HuH-7 (cell line): ENCODE measurements at places on chromosomes 2 and 18.

GRCh38 chr18:78726326-78727056, 253.1 kb upstream of the SALL3 start:
- no peak for DNase-seq

GRCh38 chr2:96407919-96408550, 72.5 kb downstream of the NCAPH start:
- no peak for DNase-seq

GRCh38 chr2:169361706-169362117, 622 bp downstream of the LRP2 start:
- DNase-seq: peak; percentile 75

DNA sequence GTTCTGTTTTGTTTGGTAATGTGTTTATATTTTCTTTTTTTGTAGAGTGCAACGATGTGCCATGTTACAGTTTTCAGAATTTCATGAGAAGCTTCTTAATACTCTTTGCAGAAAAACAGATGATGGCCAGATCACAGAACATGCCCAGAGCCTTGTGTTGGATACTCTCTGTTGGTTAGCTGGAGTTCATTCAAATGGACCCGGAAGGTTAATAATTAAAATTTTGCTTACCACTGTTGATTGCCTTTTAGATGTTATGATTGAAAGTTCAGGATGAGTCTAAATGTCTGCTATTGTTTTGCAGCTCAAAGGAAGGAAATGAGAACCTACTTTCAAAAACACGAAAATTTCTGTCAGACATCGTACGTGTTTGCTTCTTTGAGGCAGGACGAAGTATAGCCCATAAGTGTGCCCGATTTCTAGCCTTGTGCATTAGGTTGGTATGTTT, 85.2 kb downstream of the BIRC6 start:
- DNase-seq: no peak

DNA sequence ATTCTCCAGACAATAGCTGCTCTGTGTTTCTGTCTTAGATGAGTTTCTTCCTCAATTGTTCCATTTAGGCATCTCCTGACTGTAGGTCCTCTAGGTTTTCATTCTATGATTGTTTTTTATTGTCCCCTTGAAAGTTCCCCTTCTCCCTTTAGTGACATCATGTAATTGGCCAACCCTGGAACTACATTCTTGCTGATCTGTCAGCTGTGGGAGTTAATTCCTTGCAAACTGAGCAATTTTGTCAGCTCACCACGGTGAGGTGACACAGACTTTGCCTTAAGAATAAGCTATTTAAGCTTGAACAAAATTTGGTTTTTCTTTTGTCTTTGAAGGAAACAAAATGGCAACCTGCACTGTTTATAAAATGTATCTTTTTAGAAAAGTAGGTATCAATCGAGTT, 95.9 kb downstream of the TXNL1 start:
- no peak for DNase-seq

DNA sequence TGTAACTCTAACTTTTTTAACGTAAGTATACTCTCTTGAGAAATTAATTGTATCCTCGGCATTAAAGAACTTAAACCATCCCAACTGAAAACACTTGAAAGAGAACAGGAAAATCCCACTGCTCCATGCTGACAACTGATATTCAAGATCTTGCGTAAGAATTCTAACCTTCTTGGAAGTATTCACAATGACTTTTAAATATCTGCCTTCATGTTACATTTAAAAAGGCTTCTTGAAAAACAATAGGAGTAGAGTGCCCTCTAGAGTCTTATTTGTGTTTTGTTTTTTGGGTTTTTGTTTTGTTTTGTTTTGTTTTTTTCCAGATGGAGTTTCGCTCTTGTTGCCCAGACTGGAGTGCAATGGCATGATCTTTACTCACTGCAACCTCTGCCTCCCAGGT, 65.4 kb upstream of the DNAJC10 start:
- DNase-seq: no peak

- no peak for DNase-seq
These were observed 864.0 kb upstream of the ZEB2 start for GRCh38 chr2:145383961-145384360.

GRCh38 chr2:190860985-190861680, 19.5 kb upstream of the GLS start:
- no peak for DNase-seq

- DNase-seq: no peak
These were observed 39.4 kb downstream of the COBLL1 start for GRCh38 chr2:164802095-164802707.

- DNase-seq: no peak
These were observed 62.7 kb upstream of the LYPD1 start for GRCh38 chr2:132732694-132733093.

- DNase-seq: no peak
These were observed 447.0 kb upstream of the TCF4 start for GRCh38 chr18:56034949-56035348.

- DNase-seq: peak; percentile 74
These were observed 1.2 kb upstream of the NPAS2 start for GRCh38 chr2:100818606-100819369.

- DNase-seq: no peak
These were observed 275 bp downstream of the HOXD8 start for GRCh38 chr2:176129813-176130146.

DNA sequence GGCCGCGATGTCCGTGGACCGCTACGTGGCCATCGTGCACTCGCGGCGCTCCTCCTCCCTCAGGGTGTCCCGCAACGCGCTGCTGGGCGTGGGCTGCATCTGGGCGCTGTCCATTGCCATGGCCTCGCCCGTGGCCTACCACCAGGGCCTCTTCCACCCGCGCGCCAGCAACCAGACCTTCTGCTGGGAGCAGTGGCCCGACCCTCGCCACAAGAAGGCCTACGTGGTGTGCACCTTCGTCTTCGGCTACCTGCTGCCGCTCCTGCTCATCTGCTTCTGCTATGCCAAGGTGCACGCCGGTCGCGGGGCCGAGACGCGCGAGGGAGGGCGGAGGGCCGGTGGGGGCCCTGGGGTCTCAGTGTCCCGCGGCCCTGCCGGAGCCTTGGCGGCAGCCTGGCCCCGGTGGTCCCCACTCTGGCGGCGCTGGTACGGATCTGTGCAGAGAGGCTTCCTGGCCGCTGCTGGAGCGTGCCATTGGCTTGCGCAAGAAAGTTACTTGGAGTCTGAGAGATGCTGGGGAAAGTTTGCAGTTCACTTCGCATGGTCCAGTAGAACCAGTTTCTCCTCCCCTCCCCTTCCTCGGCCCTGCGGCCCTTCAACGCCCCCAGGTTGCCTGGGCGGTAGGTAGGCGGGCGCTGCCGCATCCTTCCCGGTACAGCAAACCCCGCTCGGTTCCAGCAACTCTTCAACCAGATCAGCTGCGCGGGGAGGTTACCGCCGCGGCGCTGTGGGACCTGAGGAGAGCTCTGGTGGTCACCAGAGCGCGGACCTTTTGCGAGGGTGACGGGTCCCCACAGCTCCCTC, 1.5 kb downstream of the GALR1 start:
- DNase-seq: no peak

DNA sequence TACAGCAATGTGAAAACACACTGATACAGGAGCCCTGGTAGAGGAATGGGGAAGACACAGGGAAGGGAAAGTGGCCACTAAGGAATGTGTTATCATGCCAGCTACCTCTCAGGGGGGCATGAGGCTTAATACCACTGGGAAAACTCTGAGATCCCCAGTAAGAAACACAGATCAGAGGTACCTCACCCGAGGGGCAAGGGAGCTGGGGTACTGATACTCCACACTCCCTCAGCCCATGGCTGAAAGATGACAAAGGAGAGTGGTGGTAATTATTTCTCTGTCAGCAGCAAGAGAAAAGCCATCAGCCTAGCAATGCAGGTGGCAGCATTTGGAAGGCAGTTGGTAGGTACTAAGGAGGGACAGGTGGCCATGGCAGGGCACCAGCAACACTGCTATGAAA, 434.8 kb downstream of the NBAS start:
- DNase-seq: no peak

GRCh38 chr2:27697660-27698059, 34.0 kb downstream of the SLC4A1AP start:
- no peak for DNase-seq

DNA sequence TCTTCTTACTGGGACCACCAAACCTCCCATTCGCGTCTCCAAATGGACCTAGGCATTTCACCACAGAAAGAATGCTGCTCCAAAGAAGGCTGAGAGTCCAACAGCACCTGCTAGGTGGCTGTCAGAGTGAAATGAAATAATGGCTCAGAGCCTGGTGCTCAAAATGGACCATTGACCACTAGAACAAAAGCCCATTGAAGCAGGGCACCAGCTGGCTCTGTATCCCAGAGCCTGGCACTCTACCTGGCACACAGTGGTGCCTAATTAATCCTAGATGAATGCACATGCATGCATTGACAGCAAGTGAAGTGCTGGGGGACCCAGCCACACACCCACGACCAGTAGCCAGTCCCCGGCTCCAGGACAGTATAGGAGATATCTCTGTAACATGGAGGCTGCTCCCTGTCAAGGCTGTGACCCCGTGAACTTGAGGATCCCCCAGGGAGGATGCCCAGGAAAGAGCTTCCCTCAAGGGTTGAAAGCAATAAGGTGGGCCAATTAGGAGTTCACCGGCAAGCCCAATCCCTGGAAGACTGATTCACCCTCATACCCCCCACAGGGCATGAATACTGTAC, 261.3 kb downstream of the TNS1 start:
- DNase-seq: no peak

- DNase-seq: no peak
These were observed 93.8 kb downstream of the PRKCE start for GRCh38 chr2:45745231-45745630.

- DNase-seq: no peak
These were observed 107.6 kb upstream of the RGPD4 start for GRCh38 chr2:107719141-107719540.

- no peak for DNase-seq
These were observed 118.5 kb downstream of the PRKCE start for GRCh38 chr2:45769854-45770576.

GRCh38 chr2:205531072-205531471, 151.2 kb upstream of the NRP2 start:
- no peak for DNase-seq

- no peak for DNase-seq
These were observed 71.3 kb downstream of the TMEM18 start for GRCh38 chr2:605674-606608.

DNA sequence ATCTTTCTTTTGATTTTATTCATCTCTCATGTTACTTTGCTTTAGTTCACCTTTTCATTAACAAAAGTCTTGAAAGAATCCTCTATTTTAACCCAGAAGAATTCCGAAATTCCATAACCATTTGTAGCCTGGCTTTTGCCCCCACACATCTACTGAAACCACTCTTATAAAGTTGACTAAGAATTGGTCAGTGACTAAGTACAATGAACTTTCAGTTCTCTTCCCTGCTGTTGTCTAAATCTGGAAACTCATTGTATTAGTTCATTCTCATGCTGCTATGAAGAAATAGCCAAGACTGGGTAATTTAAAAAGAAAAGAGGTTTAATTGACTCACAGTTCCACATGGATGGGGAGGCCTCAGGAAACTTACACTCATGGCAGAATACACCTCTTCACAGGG, 49.9 kb upstream of the PNPT1 start:
- DNase-seq: no peak

GRCh38 chr2:107669335-107669734, 157.4 kb upstream of the RGPD4 start:
- DNase-seq: no peak

- no peak for DNase-seq
These were observed 5.0 kb downstream of the EVX2 start for GRCh38 chr2:176078541-176079284.

- DNase-seq: no peak
These were observed 285.1 kb downstream of the MBD5 start for GRCh38 chr2:148306027-148306426.

GRCh38 chr18:79962311-79962710, 2.1 kb upstream of the HSBP1L1 start:
- DNase-seq: no peak

DNA sequence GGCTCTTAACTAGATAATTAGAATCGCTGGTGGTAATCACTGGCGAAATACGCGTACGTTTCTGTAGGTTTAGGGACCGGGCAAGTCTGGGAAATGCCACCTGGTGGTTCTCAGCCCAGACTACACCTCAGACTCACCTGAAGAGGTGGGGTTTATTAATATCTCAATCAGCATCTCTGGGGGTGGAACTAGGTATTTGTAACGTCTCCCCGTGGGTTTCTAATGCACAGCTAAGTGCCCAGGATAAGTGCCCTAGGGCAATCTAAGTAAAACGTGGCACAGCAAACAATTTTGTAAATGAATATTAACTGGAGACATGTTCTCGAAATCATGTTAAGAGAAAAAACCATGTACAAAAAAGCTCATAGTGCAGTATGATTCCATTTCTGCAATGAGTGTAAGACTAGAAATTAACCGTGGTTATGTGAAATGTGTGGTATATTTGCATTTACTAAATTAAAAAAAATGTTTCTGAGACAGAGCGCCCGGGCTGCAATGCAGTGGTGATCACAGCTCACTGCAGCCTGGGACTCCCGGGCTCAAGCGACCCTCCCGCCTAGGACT, 760 bp upstream of the CNOT11 start:
- DNase-seq: no peak

- peak; percentile 6 for DNase-seq
These were observed 25.7 kb downstream of the SRBD1 start for GRCh38 chr2:45585267-45585861.

- no peak for DNase-seq
These were observed 67.9 kb downstream of the BIRC6 start for GRCh38 chr2:32424739-32425138.

- peak; percentile 8 for DNase-seq
These were observed 113.3 kb downstream of the KIAA1328 start for GRCh38 chr18:36942264-36942663.

DNA sequence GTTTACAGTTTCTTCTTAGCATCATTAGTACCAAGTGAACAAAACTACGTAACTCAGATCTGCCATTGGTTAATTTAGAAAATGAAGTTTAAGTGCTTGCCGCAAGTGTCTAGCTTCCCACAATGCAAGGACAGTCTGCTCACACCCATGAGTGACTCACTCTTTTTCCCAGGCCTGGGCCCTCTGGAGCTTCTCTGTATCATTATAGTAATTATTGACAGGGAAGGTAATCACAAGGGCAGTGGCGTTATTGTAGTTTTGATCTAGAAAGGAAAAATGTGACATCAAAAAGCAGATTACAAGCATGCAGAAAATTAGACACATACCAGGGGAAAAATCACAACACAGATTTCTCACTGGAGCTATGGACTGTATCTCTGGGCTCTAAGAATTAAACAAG, 38.5 kb downstream of the NPC1 start:
- no peak for DNase-seq

DNA sequence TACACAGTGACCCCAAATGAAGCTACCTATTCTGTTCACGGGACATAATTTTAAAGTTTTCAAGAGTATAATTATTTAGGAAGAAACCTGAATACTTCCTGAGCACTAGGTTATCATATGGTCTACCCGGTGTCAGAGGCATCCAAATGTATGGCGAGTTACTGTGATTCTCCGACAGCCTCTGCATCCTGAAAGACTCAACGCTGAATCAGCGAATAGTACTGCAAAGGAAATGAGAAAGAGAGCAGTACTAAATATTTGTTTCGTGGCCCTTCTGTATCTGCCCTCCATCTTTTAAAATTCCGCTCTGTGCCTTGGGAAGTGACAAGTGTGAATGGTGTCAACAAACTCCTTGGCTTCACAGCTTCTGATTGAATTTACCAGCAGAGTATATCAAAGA, 358.0 kb upstream of the ZEB2 start:
- DNase-seq: no peak
